ENCODE measurements at places on chromosomes 2 and 18. TPM values are rescaled to one million over a fixed set of nuclear protein-coding genes. Genes with fewer than 3 reads are reported as not detected.

The ALPI gene
- not detected for total RNA-seq

The MGAT5 gene
- total RNA-seq = 37.6 TPM

The CABYR gene
- 3.1 TPM for total RNA-seq

The WDCP gene
- total RNA-seq = 12.0 TPM

The MAB21L4 gene
- total RNA-seq = not detected

The TNS1 gene
- total RNA-seq = 73.1 TPM

The GLI2 gene
- total RNA-seq = 3.1 TPM

The OTX1 gene
- not detected for total RNA-seq

The REG1B gene
- not detected for total RNA-seq

The SP5 gene
- total RNA-seq = 3.1 TPM

The RBMS1 gene
- 48.0 TPM for total RNA-seq

The MOCOS gene
- total RNA-seq = 0.52 TPM

The ZAP70 gene
- total RNA-seq = 3.1 TPM

The TTN gene
- total RNA-seq = 2,245 TPM

The CTDSP1 gene
- total RNA-seq = 44.4 TPM

The EMILIN1 gene
- total RNA-seq = 61.6 TPM

The UBXN4 gene
- 41.8 TPM for total RNA-seq

The IL36G gene
- not detected for total RNA-seq

The SP9 gene
- total RNA-seq = not detected

The LDLRAD4 gene
- total RNA-seq = 18.3 TPM

The SKOR2 gene
- not detected for total RNA-seq

The ITGAV gene
- 62.1 TPM for total RNA-seq

The BUB1 gene
- 7.8 TPM for total RNA-seq

The SERPINB13 gene
- not detected for total RNA-seq

The NEURL3 gene
- total RNA-seq = not detected

All from skeletal muscle tissue (tissue), 5 donors.